ENCODE measurements at places on chromosomes 6 and 20. TPM values are rescaled to one million over a fixed set of nuclear protein-coding genes. Genes with fewer than 3 reads are reported as not detected.

The MAS1 gene
- not detected for total RNA-seq

The SDC4 gene
- 42.4 TPM for total RNA-seq

DNA sequence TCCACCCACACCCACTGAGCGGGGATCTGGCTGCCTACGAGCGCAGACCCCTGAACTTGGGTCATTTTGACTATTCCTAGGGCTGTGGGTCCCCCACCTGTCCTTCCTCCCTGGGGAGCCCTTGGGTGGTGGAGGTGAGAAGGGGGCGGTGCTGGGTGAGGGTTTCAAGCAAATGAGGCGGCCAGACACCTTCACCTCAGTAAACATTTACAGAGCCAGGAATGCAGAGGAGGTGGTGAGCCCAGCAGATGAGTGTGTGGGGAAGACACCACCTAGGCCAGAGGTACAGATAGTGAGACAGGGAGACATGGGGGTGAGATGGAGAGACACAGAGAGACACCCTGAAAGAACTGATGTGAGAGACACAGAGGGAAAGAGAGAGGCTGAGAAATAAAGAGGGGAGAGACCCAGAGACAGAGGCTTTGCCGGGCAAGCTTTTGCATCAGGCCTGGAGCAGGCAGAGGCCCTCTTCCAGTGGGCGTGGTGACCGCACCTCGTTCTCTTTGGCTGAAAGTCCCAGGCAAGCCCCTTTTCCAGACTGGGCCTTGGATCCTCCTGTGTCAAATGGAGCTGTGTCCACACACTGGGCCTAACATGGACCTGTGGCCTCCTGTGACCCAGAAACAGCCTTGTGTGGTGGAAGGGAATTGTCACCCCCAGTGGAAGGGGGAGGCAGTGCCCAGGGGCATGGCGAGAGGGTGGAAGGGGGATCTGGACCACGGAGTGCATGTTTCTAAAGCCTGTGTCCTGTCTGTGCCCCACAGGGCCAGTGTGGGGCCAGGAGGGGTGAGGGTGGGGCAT is 29.7 kb downstream of the CEBPB start:
- DNase-seq: no peak

DNA sequence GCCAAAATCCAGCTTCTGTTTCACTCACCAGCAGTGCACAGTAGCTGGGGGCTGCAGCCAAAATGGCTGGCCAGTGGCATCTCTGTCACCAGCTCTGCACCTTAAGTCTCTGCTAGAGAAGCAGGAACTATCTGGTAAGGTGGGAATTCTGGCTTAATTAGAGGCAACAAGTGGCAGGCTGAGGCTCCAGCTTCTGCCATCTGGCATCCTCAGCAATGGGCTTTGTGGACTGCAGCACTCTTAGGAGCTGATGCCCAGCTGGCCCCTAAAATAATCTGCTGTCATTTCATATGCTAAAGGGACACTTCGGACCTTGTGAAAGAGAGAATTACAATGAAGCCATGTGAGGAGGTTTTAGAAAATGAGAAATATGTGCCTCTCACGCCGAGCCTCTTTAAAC is 4.6 kb upstream of the CLDN20 start:
- no peak for DNase-seq

DNA sequence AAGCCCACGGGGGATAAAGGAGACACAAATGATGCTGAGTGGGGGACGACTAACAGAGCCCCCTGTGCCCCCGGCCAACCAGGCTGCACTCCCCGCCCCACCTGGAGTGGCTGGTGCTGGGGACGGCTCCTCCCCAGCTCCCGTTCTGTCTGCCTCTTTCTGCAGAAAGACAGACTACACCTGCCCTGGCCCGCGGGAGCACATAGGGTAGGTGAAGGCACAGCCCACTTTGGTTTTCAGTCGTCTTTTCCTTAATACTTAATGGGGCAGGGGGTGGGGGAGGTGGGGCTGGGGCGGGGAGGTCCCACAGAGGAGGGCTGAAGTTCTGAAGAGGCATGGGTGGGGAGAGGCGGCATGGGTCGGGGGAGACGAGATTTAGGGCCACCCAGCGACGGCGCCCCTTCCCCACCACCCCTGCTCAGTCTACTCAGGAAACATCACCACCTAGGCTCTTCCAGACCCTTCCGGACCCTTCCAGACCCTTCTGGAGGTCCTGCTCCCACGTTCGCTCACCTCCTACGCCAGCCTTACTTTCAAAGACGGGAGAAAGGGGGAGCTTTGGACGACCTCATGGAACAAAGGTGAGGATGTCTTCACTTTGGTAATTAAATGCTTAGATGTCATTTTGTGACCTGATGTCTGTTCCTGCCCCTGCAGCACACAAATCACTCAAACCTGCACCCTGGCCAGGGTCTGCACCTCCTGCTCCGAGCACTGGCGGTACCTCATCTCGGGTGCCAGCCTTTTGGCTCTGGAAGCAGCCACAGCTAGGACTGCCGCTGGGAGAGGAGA is 21.2 kb upstream of the FRMD1 start:
- no peak for DNase-seq

All from A172 (cell line).